ENCODE measurements at places on chromosomes 6 and 20.
A peak's percentile ranks its signal among the peaks of the same experiment; 100 is the strongest.

GRCh38 chr6:6857528-6857927 lies 250.2 kb upstream of the RREB1 start:
- no peak for DNase-seq

- no peak for DNase-seq
Measured at GRCh38 chr6:35363293-35363750, 21.0 kb downstream of the PPARD start.

DNA sequence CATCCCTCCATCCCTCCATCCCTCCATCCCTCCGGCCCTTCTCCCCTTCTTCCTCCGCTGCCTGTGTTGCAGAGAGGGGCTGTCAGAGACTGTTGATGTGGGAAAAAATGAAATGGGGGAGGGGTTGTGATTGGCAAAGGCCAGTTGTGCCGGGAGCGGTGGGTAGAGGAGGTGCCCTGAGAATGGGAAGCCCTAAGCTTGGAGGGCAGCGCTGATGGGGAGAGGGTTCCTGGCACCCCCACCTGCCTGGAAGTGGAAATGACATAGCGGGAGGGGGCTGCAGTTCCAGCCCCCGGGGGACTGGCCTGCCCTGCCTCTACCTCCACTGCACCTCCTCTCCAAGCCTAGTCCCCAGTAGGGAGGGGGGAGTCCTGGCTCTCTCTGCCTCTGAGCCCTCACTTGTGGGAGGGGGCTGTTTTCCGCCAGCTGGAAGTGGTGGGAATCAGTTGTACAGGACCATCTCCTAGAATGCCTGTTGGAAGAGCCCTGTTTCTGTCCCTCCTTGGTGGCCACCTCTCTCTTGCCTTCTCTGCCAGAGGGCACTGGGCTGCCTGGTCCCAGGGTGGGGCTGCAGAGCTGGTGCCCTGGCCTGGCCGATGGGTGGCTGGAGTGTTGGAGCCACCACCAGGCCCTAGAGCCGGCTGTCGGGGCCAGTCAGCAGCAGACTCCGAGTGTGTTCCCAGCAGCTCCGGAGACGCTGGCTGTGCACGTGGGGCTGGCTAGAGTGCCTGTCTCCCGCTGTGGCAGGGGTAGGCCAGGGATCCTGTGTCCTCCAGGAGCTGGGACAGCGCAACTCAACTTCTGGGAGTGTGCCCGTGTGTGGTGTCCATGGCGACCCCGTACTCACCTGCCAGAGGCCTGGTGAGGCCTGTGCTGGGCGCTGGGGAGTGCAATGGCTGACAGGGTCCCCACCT lies 1.5 kb downstream of the DLGAP4 start:
- no peak for DNase-seq

DNA sequence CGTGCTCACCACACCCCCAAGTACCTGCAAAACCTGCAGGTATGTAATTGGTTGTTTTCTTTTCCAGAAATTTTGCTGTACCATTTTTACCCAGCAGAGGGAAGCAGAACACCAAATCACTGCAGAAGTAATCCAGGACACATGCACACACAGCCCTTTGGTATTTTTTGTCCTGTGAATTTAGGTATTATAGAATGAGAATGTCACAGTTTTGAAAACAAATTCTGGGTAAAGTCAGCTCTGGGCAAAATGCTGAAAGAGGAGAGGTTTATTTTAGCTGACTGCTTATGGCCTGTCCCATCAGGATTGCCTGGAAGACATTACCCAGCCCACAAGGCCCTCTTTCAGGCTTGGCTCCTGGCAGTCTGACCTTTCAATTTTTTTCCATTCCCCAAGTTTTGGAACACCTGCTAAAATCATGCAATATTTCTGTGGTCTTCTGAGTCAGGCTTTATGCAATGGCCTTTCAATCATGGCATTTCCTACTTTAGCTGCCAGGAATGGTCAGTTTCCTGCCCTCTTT lies 3.5 kb upstream of the EFHC1 start:
- no peak for DNase-seq

DNA sequence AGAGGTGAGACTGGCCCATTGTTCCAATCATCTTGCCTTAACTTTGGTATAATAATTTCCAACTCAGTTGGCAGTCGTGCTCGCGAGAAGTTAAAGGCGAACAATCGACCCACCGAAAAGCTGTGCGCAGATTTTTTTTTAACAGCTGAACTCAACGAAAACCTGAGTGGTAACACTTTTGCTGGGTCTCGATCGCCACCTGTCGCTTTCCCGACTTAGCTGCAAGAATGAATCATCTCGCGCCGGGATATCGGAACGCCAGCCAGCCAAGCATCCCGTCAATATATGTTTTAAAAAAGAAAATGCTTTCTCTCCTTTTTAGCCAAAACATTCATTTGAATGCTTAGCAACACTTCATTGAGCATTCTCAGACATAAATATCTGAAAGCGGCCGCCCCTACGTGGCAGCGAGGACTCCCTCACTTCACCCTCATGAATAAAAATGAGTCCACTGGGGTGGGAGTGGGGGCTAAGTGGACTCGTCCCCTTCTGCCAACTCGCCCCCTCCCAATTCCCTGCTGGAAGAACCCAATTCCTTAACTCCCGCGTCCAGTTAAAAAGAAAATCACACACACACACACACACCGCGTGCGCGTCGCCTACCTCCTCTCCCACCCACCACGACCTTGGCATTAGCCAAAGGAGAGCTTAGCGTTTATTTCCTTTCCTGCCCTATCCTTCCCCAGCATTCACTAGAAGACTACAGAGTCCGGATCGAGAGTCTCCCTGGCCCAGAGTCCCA lies 1.5 kb downstream of the COL12A1 start:
- DNase-seq, result no peak

- DNase-seq, result no peak
Measured at GRCh38 chr20:33188421-33188820, 20.5 kb downstream of the BPIFA2 start.

DNA sequence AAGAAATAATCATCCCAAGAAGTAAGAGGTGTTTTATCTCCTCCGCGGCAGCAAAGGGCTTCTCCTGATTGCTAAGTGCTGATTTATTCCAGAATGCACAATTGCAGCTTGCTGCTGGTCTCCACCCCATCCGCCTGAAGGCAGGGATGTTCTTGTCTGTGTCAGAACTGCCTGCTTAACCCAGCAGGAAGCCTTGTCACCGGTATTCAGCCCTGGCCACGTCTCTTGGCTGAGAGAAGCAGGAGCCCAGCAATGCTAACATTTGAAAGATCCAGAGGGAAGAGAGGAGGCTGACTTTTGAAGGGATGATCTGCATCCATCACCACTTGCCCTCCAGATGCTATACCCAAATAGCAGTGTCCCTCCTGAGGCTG lies 4.2 kb downstream of the SCML4 start:
- DNase-seq, result peak; percentile 59

DNA sequence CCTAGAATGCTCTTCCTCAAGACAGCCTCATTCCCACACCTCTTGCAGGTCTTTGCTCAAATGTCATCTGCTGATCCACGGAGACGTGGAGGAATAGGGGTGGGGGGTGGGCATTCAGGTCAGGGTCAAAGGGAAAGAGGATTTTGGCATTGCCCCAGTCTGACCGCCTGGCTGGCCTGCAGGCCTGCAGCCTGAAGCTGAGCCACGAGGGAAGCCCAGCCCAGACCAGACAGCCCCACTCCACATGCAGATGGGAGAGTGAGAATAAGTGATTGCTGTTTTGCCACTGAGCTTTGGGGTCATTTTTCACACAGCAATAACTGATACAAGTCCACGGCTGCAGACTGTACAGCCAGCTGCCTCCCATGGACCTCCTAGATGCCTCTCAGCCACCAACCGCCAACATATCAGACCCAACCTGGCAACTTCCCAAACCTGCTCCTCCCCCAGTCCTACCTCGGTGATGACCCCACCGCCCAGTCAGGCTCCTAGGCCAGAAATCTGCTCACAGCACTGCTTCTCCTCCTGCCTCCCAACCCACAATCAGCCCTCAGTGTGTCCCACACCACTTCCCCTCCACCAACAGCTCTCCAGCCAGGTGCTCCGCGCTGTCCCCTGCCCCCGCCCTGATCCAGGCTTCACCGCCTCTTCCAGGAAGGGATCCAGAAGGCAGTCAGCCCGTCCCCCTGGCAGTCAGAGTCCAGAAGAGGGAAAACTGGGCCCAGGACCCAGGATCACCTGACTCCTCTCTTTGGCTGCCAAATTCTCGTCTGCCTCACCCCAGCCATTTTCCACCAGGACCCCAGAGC lies 14.0 kb downstream of the KIAA1755 start:
- DNase-seq, result no peak

GRCh38 chr6:126550323-126550722 lies 210.4 kb downstream of the CENPW start:
- DNase-seq, result no peak

- DNase-seq, result no peak
Measured at GRCh38 chr6:92810913-92811312, 608.4 kb downstream of the EPHA7 start.

DNA sequence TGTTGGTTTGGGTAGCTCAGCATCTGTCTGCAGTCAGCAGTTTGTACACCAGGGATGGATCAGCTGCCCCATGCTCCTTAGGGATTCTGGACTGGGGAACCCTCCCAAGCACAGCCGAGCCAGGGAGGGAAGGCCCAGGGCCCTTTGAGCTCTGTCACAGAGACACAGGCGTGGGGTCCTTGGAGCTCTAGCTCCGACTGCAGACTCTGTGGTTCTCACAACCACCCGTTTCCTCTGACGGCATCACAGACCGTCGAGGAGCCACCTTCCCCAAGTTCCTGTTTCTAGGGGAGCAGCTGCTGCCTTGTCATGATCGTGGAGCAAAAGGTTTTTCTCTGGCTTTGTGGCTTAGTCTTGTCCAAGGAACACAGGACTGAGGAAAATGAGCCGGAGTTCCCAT lies at the start of gene SLA2:
Gene SLA2 (minus strand): TSS at position 199 of the 400 bp plus-strand sequence. CDS start 4,861 bp downstream, outside the sequence.
- DNase-seq, result no peak

DNA sequence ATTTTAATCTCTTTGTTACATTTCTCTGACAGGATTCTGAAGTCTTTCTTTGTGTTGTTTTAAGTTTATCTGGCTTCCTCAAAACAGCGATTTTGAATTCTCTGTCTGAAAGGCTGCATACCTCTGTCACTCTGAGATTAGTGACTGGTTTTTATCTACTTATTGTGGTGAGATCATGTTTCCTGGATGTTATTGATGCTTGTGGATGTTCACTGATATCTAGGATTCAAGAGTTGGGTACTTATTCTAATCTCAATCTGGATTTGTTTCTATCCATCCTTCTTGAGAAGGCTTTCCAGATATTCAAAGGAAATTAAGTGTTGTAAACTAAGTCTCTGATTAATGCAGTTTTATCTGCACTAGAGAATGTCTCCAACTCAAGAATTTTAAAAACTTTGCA lies 1076.1 kb upstream of the ADGRB3 start:
- no peak for DNase-seq

DNA sequence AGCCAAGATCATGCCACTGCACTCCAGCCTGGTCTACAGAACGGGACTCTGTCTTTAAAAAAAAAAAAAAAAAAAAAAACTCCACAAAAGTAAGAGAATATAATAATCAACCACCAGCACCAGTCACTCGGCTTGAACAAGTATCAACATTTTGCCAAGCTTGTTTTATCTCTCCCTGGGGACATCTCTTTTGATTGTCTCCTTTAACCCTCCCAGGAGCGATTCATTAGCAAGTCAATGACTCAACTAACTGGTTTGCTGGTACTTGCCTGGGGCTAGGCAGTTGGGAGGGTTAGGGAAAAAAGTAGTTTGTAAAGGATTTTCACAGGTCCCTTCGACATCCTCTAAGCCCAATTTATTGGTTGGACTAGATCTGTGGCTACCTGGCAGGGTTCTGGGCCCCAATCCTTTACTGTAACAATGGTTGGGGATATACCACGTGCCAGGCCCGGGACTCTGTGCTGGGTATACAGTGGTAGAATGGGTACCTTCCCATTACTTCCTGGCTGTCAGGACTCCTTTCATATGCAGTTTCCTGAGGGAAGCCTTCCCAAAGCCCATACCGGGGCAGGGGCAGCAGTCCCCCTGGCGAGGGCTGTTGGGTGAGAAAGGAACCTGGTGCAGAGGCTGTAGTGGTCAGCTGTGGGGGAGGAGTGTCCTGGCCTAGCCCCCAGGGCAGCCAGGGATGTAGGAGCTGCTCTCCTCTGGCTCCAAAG lies 12.2 kb downstream of the TGIF2 start:
- DNase-seq, result peak; percentile 94

GRCh38 chr6:52161689-52162438 lies 24.3 kb upstream of the IL17A start:
- no peak for DNase-seq

- no peak for DNase-seq
Measured at GRCh38 chr20:62785393-62785792, 10.9 kb upstream of the MRGBP start.

- DNase-seq, result no peak
Measured at GRCh38 chr6:11341867-11342266, 109.4 kb upstream of the NEDD9 start.

DNA sequence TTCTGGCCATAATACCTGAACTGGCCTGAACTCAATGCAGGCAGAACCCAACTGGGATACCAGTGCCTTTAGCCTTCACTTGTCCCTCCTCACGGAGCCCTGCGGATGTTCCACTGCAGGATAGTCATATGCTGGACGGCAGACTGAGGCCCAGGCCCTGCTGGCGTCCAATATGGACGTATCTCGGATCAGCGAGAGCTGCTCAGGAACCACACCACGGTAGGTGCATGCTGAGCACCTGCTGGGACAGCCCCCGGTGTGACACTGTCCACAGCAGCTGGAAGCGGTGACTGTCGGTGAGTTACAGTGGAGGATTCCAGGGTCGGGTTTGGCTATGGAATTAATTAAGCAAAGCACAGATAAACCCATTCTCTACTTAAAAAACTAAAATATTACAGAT lies 48.7 kb downstream of the PSMG4 start:
- DNase-seq, result no peak

GRCh38 chr6:105304825-105305224 lies 98.1 kb downstream of the PREP start:
- no peak for DNase-seq

DNA sequence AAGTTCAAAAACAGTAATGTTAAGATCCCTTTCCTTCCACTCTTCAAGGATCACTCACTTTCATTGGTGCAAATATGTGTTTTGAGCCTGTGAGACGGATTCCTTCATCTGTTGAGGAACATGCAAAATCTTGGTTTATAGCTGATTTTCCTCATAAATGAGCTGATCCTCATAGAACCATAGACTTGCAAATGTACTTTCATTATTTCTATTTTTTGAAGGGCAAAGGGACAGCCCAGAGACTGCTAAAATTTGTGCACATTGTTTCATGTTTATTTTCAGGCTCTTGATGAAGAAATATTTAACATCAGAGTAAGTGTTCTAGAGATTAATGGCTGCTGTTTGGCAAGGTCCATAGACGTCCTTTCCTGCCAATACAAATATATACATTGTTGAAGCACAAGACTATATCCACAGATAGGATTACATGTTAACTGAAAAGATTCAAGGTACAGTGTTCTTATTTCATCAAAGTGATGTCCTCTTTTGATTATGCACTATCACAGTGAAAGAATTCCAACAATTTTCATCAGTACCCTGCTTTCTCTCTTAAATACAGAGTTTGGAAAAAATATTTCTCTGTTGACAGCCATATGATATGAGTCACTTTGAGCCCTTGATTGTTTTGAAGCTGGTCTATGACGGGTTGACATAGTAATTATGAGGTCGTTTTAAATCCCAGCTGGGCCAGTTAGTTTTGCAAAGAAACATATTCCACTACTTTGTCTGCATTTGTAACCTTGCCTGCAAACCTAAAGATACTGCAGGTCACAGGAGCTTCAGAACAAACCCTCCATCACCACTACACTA lies 95.7 kb downstream of the FILIP1 start:
- no peak for DNase-seq
